Uterus (tissue), 4 donors: ENCODE measurements at places on chromosomes 5 and 9. TPM values are rescaled to one million over a fixed set of nuclear protein-coding genes. Genes with fewer than 3 reads are reported as not detected.

DNA sequence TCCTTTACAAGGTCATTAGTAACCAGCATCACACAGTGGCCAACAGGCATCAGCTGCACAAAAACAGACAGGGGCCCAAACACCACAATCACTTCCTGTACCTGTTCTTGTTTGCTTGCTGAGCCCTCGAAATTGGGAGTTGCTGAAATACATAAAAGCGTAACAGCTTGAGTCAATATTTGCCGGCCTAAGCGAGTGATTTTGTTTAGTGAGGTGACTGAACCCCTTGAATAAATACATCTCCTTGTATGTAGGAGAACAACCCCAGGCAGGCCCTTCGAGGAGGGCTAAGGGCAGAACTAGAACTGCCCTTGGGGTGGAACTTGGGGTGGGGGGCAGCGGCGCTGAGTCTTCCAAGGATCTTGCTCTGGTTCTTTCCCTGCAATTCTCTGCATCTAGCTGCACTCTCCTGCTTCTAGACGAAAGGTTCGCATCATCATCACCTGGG, 502.5 kb downstream of the RASEF start:
- DNase-seq: no peak

CBY3 gene
- not detected for total RNA-seq

DNA sequence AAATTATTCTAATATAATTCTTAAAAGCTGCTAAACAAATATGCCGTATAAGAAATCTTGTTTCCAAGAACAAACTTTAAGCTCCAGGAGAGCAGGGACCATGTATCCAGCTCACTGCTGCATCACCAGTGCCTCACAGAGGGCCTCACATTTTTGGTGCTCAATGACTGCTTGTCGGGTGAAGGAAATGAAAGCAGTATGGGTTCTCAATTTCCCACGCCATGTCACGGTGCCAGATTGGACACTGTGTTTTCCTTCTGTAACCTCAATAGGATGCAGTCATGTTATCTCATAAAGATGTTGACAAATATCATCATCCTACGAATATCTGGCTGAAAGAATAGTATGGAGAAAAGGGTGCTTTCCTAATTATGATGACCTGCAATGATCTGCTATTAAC, 64.7 kb downstream of the POU5F2 start:
- no peak for DNase-seq

DNA sequence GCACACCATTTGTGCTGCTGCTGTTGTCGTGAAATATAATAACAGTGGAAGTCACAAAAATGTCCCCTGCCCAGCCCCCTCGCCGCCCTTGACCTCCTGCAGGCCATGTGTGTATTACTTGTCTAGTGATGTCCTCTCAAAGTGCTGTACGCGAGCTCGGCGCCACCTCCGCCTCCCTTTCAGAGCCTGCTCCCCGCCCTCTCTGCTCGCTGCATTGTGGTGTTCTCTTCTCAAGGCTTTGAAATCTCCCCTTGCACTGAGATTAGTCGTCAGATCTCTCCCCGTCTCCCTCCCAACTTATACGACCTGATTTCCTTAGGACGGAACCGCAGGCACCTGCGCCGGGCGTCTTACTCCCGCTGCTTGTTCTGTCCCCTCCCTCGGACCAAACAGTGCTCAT, 14.7 kb upstream of the CFAP157 start:
- DNase-seq: no peak

GRCh38 chr5:179373101-179373934, 28.1 kb upstream of the ADAMTS2 start:
- DNase-seq: no peak

DNA sequence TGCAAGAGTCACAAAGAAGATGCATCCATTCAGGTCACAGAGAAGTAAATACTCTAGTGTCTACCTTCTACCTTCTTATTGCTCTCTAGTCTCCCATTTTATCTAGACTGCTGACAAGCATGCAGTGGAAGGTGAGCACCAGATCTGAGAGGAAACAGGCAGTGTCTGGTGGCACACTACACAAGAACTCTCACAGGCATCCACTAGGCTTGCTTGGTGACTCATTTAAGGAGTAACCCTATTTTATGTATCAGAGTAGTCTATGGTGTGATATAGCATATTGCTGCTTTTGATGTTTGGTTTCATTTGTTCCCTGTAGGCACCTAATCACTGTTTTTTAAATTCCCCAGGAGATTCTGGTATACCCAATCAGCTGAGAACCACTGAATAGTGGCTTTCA, 1.6 kb upstream of the THBS4 start:
- DNase-seq: no peak

DNA sequence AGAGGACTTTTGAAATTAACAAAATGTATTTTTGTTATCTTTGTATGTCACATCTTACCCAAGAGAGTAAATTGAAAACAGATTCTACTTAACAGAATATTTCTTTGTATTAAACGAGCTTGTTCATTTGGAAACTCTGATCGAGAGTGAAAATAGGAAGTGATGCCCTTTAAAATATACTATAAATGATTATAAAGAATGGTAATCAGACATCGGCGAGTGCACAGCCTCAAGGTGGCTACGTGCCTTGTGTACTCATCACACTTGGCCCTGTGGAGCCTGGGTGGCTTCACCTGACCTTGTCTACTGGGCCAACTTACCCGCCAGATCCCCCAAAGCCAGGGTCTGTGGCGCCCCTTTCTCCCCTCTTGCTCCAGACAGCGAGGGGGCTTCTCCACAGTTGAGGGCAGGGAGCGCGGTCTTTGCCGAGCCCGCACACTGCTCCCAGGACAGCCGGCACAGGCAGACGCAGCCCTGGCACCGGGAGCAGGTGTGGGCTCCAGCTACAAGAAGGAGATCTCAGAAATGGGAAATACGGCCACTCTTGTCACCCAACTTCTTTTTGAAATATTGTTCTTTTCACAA, 243.2 kb downstream of the CEMIP2 start:
- DNase-seq: no peak

DNA sequence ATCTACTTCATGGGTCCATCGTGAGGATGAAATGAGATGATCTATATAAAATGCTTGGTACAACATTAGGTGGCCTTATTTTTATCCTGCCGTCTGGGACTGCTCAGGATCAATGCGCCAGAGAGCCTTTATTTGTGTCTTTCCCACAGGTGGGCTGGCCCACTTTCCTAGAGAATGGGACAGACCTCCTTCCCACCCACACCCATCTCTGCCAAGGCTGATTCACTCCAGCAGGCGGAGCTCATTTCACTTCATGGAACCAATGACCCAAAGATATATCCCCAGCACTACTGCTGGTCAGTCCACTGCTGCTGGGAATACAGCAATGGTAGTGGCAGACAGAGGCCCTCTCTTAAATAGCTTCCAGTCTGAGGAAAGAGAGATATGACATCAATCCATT, 35.7 kb downstream of the TGFBI start:
- DNase-seq: no peak

CARD6 gene
- total RNA-seq: 12.5 TPM

- DNase-seq: no peak
Observed at GRCh38 chr5:127785098-127785927, 82.1 kb downstream of the CCDC192 start.

FAM219A gene
- total RNA-seq: 2.3 TPM

GARNL3 gene
- 64.7 TPM for total RNA-seq

AK6 gene
- 36.3 TPM for total RNA-seq

JAK2 gene
- total RNA-seq: 47.1 TPM

HEMGN gene
- not detected for total RNA-seq

DNA sequence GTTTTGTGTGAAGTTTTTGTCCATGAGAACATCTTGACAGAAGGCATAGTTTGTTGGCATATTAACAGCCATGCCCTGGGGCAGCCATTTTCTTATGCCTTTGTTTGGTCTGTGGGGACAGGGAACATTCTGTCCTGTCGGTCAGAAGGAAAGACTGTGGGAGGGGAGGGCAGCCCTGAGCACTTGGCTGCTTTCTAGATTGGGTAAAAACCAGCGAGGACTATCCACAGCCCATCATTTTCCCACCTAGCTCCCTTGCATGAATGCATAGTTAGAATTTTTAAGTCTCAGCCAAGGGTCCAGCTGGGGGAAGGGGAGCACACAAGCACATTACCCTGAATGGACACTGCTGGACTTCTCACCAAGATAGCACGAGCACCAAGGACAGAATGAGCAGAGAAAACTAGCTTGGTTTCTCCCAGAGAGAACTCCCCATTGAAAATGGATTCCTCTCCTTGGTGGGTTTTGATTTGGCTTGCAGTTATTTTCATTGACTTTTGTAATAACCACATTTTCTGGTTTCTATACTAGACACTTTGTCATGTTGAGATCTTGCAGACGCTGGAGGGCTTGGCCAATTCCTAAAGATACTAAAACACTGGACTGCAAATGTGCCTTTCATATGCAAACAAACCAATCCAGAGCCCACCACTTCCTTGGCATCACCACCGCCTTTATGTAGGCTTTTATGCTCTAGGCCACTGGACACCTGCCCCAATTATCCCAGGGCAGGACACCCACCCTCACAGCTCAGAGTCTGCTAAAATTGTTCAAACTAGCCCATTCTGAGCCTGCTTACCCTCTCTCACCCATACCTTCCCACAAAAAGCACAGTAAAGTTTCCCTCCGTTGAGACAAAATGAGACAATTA, 129.9 kb downstream of the BOD1 start:
- no peak for DNase-seq

- DNase-seq: no peak
Observed at GRCh38 chr5:90547072-90547536, 11.5 kb upstream of the ADGRV1 start.

PCDHGB4 gene
- 17.1 TPM for total RNA-seq

- no peak for DNase-seq
Observed at GRCh38 chr9:108078375-108078774, 588.8 kb upstream of the KLF4 start.

- DNase-seq: no peak
Observed at GRCh38 chr5:1431896-1432295, 13.3 kb downstream of the SLC6A3 start.
